Upper lobe of right lung (tissue), 1 donor: ENCODE measurements at places on chromosomes 4 and X. TPM values are rescaled to one million over a fixed set of nuclear protein-coding genes. Genes with fewer than 3 reads are reported as not detected.

- peaks cover 14% of the 10 kb centered on the region for H3K27me3 ChIP-seq
- DNase-seq: no peak
- no peaks in the 10 kb centered on the region for H3K4me1 ChIP-seq
- no peaks in the 10 kb centered on the region for H3K36me3 ChIP-seq
- no peak overlapping the region for H3K27ac ChIP-seq
- H3K4me3 ChIP-seq: no peak overlapping the region
Observed at GRCh38 chr4:106503116-106504050, 134.8 kb upstream of the GIMD1 start.

The GLA gene
- 46.3 TPM for total RNA-seq

- peaks cover 26% of the 10 kb centered on the region for H3K4me1 ChIP-seq
- H3K27ac ChIP-seq: peak overlapping the region; percentile 96
- H3K4me3 ChIP-seq: peak overlapping the region; percentile 90
- no peaks in the 10 kb centered on the region for H3K27me3 ChIP-seq
- DNase-seq: peak; percentile 84
Observed at GRCh38 chr4:139083607-139083955, 68.0 kb downstream of the NOCT start.

GRCh38 chr4:166498546-166498945, 625.5 kb downstream of the TLL1 start:
- no peaks in the 10 kb centered on the region for H3K4me1 ChIP-seq
- no peak for DNase-seq

- no peaks in the 10 kb centered on the region for H3K4me1 ChIP-seq
- DNase-seq: no peak
- no peak overlapping the region for H3K4me3 ChIP-seq
- no peaks in the 10 kb centered on the region for H3K36me3 ChIP-seq
- H3K27ac ChIP-seq: no peak overlapping the region
- H3K27me3 ChIP-seq: no peaks in the 10 kb centered on the region
Observed at GRCh38 chr4:102007959-102008425, 217.5 kb downstream of the BANK1 start.

- H3K36me3 ChIP-seq: peaks cover 3% of the 10 kb centered on the region
- no peak overlapping the region for H3K4me3 ChIP-seq
- peak overlapping the region; percentile 6 for H3K27ac ChIP-seq
- peaks cover 42% of the 10 kb centered on the region for H3K4me1 ChIP-seq
Observed at GRCh38 chr4:6929339-6929811, 19.7 kb downstream of the TBC1D14 start.

DNA sequence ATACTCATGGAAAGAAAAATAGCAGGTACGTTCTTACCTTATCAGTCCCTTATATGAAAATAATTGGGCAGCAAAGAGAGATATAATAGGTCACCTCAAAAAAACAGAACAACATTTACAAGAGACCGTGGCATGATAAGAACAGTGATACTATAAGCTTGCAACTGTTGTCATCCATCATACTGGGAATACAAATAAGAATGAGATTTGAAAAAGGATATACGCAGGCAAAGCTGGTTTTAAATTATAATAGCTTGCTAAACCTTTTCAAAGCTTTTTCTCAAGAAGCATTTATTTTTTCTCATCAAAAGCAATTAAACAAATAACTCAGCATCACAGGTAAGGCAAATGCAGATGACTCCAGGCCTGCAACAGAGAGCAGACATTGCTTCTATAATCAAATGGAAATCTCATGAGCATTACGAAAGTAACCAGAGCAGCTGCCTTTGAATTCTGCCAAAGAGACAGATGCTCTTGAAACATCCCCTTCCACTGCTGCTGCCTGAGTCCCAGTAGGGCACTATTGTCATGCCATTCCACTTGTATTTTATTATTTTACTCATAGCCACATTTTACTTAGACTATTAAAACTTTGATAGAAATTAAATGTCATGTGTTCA, 620.6 kb upstream of the GNPDA2 start:
- DNase-seq: no peak
- H3K4me3 ChIP-seq: no peak overlapping the region
- H3K36me3 ChIP-seq: no peaks in the 10 kb centered on the region
- H3K27me3 ChIP-seq: no peaks in the 10 kb centered on the region
- no peak overlapping the region for H3K27ac ChIP-seq

- DNase-seq: no peak
- H3K36me3 ChIP-seq: no peaks in the 10 kb centered on the region
- H3K27ac ChIP-seq: peak overlapping the region; percentile 63
- no peaks in the 10 kb centered on the region for H3K4me1 ChIP-seq
- no peak overlapping the region for H3K4me3 ChIP-seq
Observed at GRCh38 chrX:133676344-133677122, 261.2 kb upstream of the GPC4 start.

The PQBP1 gene
- total RNA-seq: 61.3 TPM

DNA sequence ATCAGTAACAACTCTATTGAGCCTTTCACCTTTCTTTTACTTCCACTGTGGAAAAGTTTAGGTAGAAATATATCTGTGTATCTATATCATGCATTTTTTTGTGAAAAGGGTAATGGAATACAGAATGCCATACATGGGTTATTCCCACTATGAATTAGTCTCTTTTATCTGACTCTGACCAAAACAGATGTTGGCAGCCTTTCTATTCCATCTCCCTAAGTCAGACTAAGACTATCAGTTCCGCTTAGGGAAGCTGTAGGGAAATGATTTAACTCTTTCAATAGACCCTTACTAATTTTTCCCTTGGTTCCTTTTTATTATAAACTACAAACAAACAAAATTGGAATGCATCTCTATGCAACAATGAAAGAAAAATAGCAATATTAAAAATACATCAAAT, 92.3 kb upstream of the LEF1 start:
- H3K4me3 ChIP-seq: no peak overlapping the region
- H3K27me3 ChIP-seq: no peaks in the 10 kb centered on the region
- no peak for DNase-seq
- H3K36me3 ChIP-seq: no peaks in the 10 kb centered on the region
- no peak overlapping the region for H3K27ac ChIP-seq

GRCh38 chr4:158599150-158599549, 72.5 kb downstream of the C4orf46 start:
- DNase-seq: no peak
- no peaks in the 10 kb centered on the region for H3K4me1 ChIP-seq

DNA sequence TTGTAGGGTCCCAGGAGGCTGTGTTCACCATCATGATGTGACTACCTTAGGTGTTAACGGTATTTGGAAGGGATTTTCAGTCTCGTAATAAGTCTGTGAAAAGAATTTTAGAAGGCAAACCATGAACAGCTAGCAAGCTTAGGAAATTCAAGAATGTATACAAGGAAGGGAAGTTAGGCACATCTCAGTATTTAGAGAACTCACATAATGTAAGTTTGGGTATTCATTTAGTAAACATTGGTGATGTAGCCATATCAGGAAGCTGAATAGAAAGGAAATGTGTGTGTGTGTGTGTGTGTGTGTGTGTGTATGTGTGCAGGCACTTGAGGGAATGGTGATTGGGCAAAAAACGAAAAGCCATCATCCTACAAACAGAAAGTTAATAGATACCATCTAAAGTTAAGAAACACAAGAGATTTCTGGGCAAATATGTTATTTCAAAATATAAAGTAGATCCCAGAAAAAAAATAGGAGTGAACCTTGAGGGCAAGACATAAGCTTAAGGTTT, 34.7 kb upstream of the PRKX start:
- H3K27me3 ChIP-seq: no peaks in the 10 kb centered on the region
- H3K36me3 ChIP-seq: no peaks in the 10 kb centered on the region
- DNase-seq: no peak
- no peaks in the 10 kb centered on the region for H3K4me1 ChIP-seq

DNA sequence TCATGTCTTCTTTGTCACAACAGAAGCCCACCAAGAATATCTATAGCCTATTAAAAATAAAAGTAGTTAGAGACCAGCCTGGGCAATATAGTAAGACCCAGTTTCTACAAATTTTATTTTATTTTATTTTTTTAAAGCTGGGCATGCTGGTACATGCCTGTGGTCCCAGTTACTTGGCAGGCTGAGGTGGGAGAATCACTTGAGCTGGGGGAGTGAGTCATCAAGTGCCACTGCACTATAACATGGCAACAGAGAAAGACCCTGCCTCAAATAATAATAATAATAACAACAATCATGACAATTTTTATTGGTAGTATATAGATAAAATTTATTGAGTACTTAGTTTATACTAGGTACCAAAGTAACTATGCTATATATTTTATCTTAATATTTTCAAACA, 93.0 kb upstream of the NPFFR2 start:
- H3K27me3 ChIP-seq: no peaks in the 10 kb centered on the region
- no peak for DNase-seq
- H3K36me3 ChIP-seq: no peaks in the 10 kb centered on the region
- H3K4me3 ChIP-seq: no peak overlapping the region
- H3K4me1 ChIP-seq: no peaks in the 10 kb centered on the region
- no peak overlapping the region for H3K27ac ChIP-seq

DNA sequence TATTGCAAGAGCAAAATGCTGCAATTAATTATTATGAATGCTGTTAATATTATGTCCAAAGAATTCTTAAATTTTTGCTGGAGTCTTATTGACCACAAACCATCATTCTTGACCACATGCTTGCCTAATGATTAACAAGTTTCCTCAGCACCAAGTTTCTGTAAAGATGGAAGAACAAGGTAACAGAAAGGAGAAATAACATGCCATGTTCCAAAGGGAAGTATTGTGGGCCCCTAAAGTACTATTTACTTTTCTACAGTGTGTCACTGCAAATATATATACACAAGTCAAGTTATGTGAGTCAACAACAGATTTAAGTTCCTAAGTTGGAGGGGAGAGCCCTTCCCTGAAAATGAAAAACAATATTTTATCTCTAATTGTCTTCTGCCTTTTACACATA, 20.6 kb downstream of the FAM47E start:
- H3K4me1 ChIP-seq: no peaks in the 10 kb centered on the region
- no peaks in the 10 kb centered on the region for H3K36me3 ChIP-seq
- no peak for DNase-seq
- no peaks in the 10 kb centered on the region for H3K27me3 ChIP-seq
- no peak overlapping the region for H3K27ac ChIP-seq

DNA sequence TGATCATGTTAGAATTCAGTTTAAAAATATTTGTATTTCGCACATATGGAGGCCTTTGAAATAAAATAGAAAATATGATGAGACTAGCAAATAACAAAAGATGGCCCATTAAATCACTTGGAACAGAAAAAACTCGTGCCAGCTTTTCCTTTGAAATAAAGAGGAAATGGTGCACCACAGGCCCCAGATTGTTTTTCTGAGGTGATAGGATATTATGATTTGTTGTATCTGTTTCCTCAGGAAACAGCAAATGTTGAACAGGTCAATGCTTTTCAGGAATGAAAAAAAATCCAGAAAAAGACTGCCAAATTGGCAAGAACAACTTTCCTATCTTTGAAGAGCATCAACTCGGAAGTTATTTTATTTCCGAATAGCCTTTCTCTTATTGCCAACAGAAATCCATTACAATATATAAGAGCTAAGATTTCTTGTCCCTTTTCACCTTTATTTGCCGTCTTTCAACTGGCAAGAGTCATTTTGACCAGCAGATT, at the start of gene SMR3B:
TSS of gene SMR3B (plus strand) at position 441 of the 491 bp plus-strand sequence. CDS start 1,380 bp downstream, outside the sequence.
- no peaks in the 10 kb centered on the region for H3K4me1 ChIP-seq
- no peaks in the 10 kb centered on the region for H3K27me3 ChIP-seq
- DNase-seq: no peak
- no peak within 1 kb of the TSS for H3K27ac ChIP-seq
- H3K36me3 ChIP-seq: no peaks in the 10 kb centered on the region
- H3K4me3 ChIP-seq: no peak within 1 kb of the TSS

GRCh38 chr4:76061982-76062381, 12.5 kb upstream of the ART3 start:
- no peaks in the 10 kb centered on the region for H3K27me3 ChIP-seq
- H3K36me3 ChIP-seq: no peaks in the 10 kb centered on the region
- no peak for DNase-seq
- no peak overlapping the region for H3K4me3 ChIP-seq
- no peaks in the 10 kb centered on the region for H3K4me1 ChIP-seq

The MAGEC1 gene
- not detected for total RNA-seq

DNA sequence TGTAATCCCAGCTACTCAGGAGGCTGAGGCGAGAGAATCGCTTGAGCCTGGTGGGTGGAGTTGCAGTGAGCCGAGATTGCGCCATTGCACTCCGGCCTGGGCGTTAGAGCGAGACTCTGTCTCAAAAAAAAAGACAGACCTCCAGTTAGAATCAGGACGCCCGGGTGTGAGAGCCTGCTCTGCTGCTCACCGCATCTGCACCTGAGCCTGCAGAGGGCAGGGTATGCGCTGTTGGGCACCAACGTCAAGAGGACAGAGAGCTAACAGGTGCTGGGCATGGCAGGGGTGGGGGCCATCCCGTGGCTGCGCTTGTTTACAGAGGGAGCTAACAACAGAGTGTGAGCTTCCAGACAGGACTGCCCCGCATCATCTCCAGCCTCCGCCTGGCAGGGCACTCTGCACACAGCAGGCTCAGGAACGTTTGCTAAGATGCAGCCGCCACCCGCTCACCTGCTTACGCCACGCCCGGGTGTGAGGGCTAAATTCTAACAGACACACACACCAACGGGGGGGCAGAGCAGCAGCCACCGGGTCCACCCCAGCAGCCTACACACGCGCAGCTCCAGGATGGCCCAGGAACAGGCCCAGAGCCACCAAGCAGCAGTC, 50.0 kb upstream of the CPLX1 start:
- no peak overlapping the region for H3K4me3 ChIP-seq
- no peaks in the 10 kb centered on the region for H3K4me1 ChIP-seq
- no peak for DNase-seq
- H3K27ac ChIP-seq: no peak overlapping the region

The PCDH7 gene
- total RNA-seq: 8.0 TPM

- peaks cover 34% of the 10 kb centered on the region for H3K4me1 ChIP-seq
- no peaks in the 10 kb centered on the region for H3K36me3 ChIP-seq
- H3K4me3 ChIP-seq: no peak overlapping the region
Observed at GRCh38 chr4:41571422-41571821, 33.5 kb downstream of the LIMCH1 start.

DNA sequence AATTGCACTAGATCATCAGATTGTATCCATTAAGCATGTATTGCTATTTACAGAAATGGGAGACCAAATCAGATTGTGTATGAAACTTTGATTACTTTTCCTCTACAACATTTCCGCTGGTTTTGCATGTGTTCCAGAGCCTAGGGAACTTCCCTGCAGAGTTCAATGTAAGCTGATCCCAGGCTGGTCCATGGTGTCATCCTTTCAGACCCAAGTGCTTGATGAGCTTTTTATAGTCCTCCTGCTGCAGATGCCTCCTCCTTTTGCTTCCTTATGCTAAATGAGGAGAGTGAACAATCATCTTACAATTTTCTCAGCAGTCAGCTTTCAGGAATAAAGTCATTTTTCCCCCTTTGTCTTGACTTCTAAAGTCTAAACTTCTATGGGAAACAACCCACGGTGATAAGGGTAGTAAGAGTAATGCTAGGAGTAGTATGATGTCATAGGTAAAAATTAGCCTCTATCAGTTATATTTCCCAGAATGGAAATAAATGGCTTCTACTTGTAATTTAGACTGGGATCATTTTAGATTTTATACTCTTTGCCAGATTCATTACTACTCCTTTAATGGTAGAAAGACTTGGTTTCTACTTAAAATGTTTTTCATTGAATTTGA, 55.1 kb upstream of the SLC4A4 start:
- no peak for DNase-seq
- no peaks in the 10 kb centered on the region for H3K36me3 ChIP-seq
- no peaks in the 10 kb centered on the region for H3K27me3 ChIP-seq
